Stimulated activated CD4-positive, alpha-beta T cell treated with anti-CD3 and anti-CD28 coated beads, Interleukin-15, amount 100 ng/mL, for 1 hour (primary cell): ENCODE measurements at places on chromosomes 13 and 19.

DNA sequence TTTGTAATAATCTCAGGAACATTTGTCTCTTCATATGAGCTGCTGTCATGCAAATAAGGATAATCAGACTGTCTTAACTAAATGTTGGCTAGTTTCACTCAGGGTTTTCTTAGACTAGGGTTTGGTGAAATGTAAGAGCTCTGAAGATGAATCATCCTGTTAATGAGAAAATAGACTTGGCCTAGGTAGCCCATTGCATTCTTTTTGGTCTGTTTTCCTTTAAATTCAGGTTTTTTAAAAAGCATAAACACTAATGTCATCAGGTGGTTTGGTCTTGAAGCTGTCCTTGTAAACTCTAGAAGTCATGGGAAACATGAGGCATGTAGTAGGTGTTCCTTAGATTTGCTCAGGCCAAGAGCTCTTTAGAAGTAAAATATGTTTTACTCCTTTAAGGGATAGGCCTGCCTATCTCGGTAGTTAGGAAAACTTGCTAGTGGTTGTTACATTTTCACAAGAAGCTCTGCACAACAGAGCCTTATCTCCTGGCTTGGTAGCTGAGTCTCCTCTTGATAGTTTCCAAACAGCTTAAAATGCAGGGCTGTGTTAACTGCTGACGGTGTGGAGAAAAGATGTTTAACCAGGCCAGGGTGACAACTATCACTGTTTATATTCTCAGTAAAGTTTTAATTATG lies 62.0 kb upstream of the C1QTNF9B start:
- no peak for DNase-seq

DNA sequence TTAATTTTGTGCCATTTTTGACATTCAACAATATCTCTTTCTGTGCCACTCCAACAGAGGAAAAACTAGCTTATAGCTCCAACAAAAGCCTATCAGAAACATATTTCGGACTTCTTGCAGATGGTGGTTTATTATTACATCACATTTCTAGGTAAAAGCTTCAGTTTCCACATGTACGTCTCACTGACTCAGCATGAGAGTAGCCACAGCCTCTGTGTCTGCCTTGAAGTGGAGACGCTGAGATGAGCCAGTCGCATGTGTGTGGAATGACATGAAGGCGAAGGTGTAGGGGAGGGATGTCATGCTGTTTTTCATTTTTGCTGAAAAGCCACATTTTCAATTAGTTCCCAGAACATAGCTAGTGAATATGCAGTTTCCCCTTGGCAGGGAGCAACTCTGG lies 598.6 kb downstream of the EFNB2 start:
- no peak for DNase-seq

- DNase-seq, result no peak
These were observed 15.9 kb upstream of the ZNF681 start for GRCh38 chr19:23774524-23774971.

GRCh38 chr13:23674795-23675640 lies 104.8 kb downstream of the TNFRSF19 start:
- DNase-seq, result no peak

DNA sequence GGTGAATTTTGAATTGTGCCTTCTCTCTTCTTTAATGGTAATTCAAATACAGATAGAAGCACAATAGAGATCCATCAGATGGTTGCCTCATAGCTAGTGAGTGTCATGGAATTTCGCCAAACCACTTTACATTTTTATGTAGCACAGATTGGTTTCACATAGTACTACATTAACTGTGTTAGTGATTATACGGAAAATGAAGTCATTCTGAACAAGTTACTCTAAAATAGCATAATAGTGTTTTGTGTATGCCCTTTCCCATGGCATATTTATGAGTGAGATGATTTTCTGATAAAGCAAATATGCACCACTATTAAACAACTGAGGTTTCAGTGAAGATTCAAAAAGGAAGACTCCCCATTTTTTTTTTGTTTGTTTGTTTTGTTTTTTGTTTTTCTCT lies 1623.5 kb downstream of the PCDH9 start:
- DNase-seq, result no peak

DNA sequence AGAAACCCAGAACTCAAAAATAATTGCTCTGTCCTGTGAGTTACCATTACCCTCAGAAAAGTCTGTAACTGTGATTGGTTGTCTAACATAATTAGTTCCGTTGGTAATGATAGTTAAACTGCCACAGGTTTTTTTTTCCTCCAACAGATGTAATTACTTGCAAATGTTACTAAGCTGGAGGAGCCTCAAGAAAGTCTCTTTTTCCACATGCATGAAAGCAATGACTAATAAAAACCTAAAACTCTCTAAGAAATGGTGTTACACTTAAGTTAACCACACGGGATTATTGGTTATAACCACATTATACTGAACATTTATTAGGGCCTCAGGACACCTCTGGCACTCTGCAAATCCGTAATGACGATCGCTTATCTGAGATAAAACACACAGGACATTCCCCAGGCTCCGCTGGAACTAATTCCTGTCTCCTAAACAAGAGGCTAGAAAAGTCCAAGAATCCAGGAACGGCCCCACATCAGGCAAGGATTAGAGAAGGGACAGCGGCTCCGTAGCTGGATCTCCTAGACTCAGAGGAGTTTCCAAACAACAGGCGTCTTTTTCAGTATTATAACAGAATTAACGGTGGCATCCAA lies 753 bp downstream of the ZNF235 start:
- DNase-seq, result no peak

GRCh38 chr13:41616151-41616550 lies 158.8 kb downstream of the RGCC start:
- no peak for DNase-seq

DNA sequence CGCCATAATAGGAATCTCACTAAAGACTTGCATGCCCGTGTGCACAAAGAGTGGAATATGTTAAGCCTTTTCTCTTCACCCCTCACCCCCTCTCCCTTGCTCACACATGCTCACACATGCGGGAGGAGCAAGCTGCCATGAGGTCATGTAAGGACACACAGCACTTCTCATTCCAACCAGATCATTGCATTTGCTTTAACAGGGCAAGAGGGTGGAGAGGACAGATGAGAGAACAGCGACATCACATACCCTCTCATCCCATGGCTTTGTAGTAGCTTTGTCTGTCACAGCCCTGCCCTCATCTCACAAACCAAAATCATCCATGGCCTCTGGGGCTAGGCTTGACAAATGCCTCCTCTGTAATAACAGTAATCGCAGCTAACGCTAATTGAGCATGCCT lies 145.6 kb upstream of the FRY start:
- no peak for DNase-seq

DNA sequence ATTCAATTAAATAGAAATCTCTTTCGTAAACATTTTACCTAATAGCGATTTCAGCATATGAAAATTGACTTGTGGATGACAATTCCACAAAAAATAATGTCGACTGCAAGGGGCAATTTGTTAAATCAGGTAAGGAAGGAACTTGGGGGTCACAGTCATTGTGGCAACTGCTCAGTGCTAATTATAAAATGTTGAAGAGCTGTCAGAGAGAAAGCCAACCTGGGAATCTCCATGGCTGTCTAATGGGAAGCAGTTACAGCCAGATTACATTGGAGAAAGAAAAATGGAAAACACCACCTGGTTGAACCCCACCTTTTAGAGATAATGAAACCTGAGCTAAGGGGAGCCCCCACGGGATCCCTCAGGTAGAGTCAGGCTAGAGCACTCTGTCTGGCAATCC lies 373.9 kb downstream of the FOXO1 start:
- no peak for DNase-seq

- no peak for DNase-seq
These were observed 79.4 kb upstream of the ZNF507 start for GRCh38 chr19:32265995-32266394.

DNA sequence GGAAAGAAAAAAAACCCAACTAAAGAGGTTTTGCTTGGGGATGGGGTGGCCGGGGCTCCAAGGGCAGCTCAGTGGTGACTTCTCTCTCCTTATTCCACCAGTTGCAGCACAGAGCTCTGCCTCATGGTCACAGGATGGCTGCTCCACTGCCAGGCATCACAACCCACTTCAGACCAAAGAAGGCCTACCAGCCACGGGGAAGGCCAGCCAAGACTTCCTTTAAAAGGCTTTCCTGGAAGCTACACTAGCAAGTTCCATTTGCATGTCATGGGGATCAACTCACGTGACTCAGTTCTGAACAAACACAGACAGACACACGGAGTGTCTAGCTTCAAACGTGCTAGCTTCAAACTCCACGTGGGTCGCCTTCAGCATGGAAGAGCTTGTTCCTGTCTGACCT lies 13.2 kb upstream of the EIF3G start:
- DNase-seq, result no peak

- no peak for DNase-seq
These were observed 57.9 kb downstream of the RXFP2 start for GRCh38 chr13:31797154-31797775.

DNA sequence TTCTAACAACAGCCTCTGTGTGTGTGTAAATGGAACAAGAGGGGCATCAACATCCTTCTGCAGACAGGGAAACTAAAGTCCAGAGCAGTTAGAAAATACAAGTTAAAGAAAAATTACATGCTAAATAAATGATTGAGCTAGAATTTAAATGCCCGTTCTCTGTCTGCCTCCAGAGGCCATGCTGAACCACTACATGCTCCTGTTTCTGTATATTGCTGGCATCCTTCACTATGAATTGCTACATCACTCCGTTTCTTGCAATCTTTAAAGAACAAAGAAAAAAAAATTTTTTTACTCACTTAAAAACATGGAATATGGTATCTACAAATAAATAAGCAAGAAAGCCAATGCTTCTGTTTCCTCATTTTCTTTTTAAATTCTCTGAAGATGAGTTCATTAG lies 47.9 kb downstream of the DCT start:
- no peak for DNase-seq

- DNase-seq, result no peak
These were observed 255.7 kb downstream of the DLEU7 start for GRCh38 chr13:50587645-50588373.

- DNase-seq, result no peak
These were observed 833.9 kb downstream of the SLITRK1 start for GRCh38 chr13:83048419-83048818.

DNA sequence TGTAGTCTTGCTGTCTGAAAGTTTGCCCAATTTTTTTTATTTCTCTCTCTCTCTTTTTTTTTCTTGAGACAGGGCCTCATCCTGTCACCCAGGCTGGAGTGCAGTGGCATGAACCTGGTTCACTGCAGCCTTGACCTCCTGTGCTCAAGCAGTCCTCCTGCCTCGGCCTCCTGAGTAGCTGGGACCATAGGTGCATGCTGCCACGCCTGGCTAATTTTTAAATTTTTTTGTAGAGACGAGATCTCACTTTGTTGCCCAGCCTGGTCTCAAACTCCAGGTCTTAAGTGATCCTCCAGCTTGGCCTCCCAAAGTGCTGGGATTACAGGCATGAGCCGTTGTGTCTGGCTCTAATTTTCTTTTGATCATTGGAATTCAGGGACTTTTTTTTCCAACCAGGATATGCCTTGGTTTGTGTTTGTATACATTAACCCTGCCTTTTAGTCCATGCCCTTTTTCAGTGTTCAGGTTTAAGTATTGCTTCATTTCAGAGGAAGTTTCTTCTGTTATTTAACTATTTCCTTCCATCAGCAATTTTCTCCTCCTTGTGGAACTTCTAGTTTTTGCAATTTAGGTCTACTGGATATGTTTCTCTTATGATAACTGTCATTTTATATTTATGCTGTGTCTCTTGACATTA lies 201.4 kb downstream of the PCCA start:
- DNase-seq, result no peak

- no peak for DNase-seq
These were observed 75.8 kb upstream of the UBAC2 start for GRCh38 chr13:99124794-99125316.

DNA sequence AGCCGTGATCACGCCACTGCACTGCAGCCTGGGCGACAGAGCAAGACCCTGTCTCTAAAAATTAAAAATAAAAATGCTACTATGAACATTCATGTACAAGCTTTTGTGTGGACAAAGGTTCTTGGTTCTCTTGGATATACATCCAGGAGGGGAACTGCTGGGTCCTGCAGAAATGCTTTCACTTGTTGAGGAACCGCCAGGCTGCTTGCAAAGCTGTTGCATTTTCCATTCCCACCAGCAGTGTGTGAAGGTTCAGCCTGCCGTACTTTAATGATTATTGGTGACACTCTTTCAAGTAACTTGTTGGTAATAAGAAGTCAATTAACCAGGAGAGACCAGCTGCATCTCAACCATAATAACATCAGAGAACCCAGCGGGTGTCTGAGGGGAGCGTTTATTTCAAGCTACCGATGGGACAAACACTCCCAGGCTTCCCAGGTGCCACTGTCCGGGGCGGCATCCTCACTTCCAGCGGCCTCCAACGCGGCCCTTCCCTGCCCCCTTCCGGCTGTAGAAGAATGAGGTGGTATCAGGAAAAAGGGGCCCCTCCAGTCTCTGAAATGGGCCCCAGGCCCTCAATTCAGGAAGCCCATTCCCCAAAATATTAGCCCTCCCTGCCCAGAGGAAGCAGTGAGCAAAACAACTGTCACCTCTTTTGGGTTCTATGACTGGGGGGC lies 15.2 kb upstream of the PPP1R12C start:
- no peak for DNase-seq

DNA sequence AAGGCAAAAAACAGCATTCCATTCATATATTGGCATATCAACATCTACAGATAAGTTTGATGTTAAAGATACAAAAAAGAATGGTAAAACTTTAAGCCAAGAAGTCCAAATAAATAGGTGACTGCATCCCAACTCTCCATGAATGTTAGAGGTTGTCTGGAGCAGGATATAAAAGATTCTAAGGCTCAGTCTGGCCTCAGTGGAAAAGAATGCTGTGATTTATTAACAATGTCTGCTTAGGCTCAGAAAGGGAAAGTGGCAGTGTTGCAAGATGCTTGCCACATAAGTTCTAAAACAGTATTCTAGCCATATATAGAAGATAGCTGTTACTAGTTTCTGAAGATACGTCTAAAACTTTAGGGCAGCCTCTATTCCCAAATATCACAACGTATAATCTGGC lies 179.8 kb upstream of the NBEA start:
- no peak for DNase-seq

GRCh38 chr19:53813996-53814395 lies 10.1 kb downstream of the NLRP12 start:
- DNase-seq, result no peak

DNA sequence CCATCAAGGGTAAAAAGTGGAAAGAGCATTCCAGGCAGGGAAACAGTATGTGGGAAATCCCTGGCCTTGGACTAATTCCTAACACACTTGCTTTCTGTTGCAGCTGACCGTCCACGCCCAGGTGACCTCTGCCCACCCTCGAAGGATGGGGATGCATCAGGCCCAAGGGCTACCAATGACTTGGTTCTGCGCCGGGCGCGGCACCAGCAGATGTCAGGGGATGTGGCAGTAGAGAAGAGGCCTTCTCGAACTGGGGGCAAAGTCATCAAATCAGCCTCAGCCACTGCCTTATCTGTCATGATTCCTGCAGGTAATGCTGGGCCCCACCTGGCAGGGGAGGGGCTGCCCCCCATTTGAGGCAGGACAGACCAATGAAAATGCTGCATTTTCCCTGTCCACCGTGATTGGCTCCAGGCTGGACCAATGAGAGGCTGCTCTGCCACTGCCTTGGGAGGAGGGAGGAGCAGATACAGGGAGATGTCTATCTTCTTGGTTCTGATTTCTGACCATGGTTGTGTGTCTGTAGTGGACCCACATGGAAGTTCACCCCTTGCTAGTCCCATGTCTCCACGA lies 12.6 kb downstream of the DNASE2 start:
- DNase-seq, result no peak

GRCh38 chr19:50173127-50173526 lies 10.0 kb upstream of the IZUMO2 start:
- DNase-seq, result no peak
